ENCODE measurements at places on chromosomes 5 and 9.
A peak's percentile ranks its signal among the peaks of the same experiment; 100 is the strongest.

DNA sequence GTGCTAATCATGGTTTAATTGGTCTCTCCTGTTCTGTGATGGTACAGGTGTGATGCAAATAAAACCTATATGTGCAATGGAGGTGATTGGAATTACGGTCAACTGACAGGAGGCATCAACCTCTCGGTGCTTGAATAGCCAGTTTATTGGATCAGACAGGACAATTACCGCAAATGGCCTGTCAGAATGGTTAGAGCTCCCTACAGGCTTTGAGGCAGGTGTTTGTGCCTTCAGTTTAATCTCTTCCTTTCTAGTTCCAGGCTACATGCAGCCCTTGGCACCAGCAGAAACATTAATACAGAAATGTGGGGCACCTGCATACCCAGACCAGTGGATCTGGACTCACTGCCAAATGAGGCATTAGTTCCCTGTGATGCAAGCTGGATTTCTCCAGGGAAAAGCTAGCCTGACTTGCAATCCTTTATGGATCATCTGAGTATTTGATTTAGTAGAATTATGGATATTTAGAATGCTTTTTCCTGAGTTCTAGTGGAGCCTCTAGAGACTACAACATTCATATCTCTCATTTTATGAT, 128.6 kb downstream of the MAT2B start:
- H3K4me1 ChIP-seq, result peaks cover 4% of the 10 kb centered on the region
- H3K36me3 ChIP-seq, result no peaks in the 10 kb centered on the region
- peaks cover 5% of the 10 kb centered on the region for H3K27me3 ChIP-seq

DNA sequence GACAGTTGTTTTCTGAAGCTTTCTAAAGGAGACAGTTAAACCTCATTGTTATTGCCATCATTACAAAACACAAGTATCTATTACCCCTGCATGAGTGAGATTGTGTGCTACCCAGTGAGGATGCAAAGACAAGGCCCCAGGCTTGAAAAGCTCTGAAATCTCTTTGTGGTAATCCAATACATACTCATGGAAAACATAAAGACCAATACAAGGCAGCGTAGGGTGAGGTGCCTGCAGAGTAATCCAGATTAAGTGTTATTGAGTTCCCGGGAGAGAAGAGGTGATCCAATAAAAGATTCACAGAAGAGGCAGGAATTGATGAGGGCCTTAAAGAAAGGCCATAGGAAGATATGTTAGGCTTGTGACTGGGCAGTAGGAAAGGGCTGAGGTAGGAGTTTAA, 150.1 kb downstream of the MEF2C start:
- no peak for DNase-seq
- H3K4me3 ChIP-seq, result no peak overlapping the region
- no peak overlapping the region for H3K27ac ChIP-seq

DNA sequence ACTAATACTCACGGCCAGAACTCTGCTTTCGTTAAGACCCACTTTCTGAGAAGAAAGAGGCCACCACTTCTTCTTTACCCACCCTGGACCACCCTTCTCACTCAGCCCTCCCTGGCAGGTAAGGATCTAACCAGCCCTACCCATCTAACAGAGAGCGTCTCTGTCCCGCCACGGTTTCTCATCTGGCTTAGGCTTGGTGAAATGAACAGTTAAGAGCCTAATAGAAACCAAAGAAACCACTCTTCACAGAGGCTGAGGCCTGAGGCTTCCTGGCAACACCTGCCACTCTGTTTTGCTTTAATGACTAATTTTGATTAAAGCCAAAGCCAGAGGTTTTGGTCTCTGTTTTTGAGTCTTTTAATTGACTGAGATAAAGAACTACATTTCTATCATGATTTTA, 354.1 kb upstream of the SLC30A5 start:
- DNase-seq, result no peak
- no peaks in the 10 kb centered on the region for H3K4me1 ChIP-seq
- H3K36me3 ChIP-seq, result no peaks in the 10 kb centered on the region
- no peak overlapping the region for H3K27ac ChIP-seq
- no peaks in the 10 kb centered on the region for H3K27me3 ChIP-seq

- peaks cover 20% of the 10 kb centered on the region for H3K4me1 ChIP-seq
- H3K27ac ChIP-seq, result no peak overlapping the region
- no peaks in the 10 kb centered on the region for H3K27me3 ChIP-seq
- peak overlapping the region; percentile 6 for H3K4me3 ChIP-seq
Observed at GRCh38 chr9:137243626-137244485, 2.8 kb downstream of the TUBB4B start.

DNA sequence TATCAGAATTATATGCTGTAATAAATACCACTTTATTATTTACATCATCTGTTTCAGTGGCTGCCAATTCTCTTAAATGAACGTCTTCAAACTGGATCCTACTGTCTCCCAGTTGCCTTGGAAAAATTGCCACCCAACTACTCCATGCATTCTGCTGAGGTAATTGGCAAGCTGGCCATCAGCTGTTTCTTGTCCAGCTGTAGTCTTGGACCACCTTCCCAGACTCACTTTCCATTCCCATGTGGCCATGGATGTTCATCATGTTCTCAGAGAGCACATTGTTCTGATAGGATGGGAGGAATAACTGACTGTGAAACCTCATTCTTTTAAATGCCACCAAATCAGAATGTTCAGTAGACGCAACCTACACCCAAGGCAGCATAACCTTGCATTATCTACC, 157.5 kb downstream of the DOCK8 start:
- no peaks in the 10 kb centered on the region for H3K36me3 ChIP-seq
- peaks cover 30% of the 10 kb centered on the region for H3K4me1 ChIP-seq
- no peak overlapping the region for H3K27ac ChIP-seq
- DNase-seq, result no peak
- H3K4me3 ChIP-seq, result no peak overlapping the region

- no peak overlapping the region for H3K27ac ChIP-seq
- no peak overlapping the region for H3K4me3 ChIP-seq
- H3K36me3 ChIP-seq, result no peaks in the 10 kb centered on the region
- no peak for DNase-seq
- H3K27me3 ChIP-seq, result no peaks in the 10 kb centered on the region
- no peaks in the 10 kb centered on the region for H3K4me1 ChIP-seq
Observed at GRCh38 chr5:98982880-98983279, 54.1 kb upstream of the CHD1 start.

DNA sequence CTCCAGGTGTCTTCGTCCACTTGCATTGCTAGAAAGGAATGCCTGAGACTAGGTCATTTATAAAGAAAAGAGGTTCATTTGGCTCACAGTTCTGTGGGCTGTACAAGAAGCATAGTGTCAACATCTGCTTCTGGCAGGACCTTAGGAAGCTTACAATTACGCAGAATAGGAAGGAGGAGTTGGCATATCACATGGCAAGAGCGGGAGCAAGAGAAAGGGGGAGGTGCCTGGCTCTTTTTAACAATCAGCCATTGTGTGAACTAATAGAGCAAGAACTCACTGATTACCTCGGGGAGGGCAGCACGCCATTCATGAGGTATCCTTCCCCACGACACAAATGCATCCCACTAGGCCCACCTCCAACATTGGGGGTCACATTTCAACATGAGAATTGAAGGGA, 134.4 kb upstream of the EFNA5 start:
- H3K36me3 ChIP-seq, result no peaks in the 10 kb centered on the region
- no peak overlapping the region for H3K27ac ChIP-seq
- peaks cover 14% of the 10 kb centered on the region for H3K4me1 ChIP-seq
- no peak overlapping the region for H3K4me3 ChIP-seq
- H3K27me3 ChIP-seq, result no peaks in the 10 kb centered on the region

GRCh38 chr9:37486616-37487548, 1.1 kb downstream of the POLR1E start:
- peak overlapping the region; percentile 83 for H3K4me3 ChIP-seq
- peaks cover 20% of the 10 kb centered on the region for H3K4me1 ChIP-seq
- H3K36me3 ChIP-seq, result peaks cover 14% of the 10 kb centered on the region
- peak; percentile 36 for DNase-seq
- no peaks in the 10 kb centered on the region for H3K27me3 ChIP-seq
- peak overlapping the region; percentile 87 for H3K27ac ChIP-seq

DNA sequence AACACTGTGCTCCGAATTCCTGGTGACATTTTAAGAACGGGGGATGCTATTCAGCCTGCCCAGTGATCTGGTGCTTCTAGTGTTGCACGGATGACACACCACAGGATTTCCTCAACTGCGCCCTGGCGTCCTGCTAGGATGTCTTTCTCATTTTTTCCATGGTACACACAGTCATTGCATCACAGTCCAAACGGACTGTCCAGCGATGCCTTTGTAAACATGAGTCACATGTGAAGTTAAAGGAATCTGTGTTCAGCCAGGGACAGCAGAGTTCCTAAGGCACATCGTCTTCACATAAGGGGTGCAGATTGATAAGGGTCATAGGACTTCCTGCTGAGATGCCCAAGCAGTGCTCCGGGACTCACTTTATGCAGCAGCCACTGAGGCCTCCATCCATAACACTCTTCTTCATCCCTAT, 9.3 kb upstream of the PTPN3 start:
- H3K36me3 ChIP-seq, result no peaks in the 10 kb centered on the region
- H3K4me3 ChIP-seq, result no peak overlapping the region
- no peak overlapping the region for H3K27ac ChIP-seq
- H3K4me1 ChIP-seq, result no peaks in the 10 kb centered on the region
- no peak for DNase-seq

DNA sequence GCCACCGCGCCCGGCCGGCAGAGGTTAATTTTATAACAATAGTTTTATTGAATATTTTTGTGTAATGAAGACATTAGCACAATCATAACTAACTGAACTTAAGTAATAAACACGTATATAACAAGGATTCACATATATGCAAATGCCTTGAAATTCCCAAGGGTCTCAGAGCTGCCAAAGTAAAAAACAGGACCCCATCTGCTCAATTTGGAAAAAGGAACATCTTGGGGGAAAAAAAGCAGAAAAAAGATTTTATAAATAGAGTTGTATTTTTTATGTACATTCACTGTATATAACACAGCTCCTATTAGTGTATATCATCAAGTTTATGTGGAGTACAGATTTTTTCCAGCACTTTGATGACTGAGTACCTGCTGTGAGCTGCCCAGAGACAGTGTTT, 366.7 kb downstream of the BRINP1 start:
- no peaks in the 10 kb centered on the region for H3K27me3 ChIP-seq
- peaks cover 14% of the 10 kb centered on the region for H3K4me1 ChIP-seq
- no peak overlapping the region for H3K4me3 ChIP-seq
- no peak for DNase-seq
- H3K36me3 ChIP-seq, result no peaks in the 10 kb centered on the region

DNA sequence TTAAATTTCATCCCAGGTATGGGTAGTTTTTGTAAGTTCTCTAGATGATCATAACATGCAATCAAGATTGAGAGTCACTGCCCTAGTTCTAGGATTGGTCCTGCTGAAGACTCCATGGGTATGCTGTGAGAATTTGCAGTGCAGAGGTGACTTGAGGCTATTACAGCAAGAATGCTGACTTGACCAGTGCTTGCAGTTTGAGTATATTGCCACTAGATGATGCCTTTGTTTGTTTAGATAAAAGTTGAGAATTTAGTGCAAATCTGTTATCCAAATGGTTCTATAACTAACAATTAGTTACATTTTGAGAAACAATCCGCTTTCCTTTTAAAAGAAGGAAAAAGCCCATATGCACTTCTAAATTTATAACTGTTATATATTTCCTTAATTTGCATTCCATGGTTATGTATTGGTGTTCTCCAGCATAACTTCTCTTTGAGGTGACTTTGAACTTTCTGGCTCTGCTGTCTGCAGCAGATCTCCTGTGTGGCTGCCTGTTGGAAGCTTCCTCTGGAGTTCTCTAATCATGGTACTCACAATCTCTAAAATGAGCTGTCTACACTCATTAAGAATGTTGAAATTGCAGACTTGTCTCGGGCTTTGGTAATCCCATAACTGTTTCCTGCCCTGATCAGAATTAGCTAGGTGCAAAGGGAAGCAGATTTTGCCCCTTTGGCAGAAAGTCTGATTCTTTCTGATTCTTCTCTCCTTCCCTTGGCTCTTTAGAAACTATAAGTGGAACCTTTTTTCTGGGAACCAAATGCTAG, 24.9 kb downstream of the MELK start:
- H3K4me1 ChIP-seq, result peaks cover 6% of the 10 kb centered on the region
- DNase-seq, result no peak
- H3K36me3 ChIP-seq, result peaks cover 10% of the 10 kb centered on the region
- H3K4me3 ChIP-seq, result no peak overlapping the region

DNA sequence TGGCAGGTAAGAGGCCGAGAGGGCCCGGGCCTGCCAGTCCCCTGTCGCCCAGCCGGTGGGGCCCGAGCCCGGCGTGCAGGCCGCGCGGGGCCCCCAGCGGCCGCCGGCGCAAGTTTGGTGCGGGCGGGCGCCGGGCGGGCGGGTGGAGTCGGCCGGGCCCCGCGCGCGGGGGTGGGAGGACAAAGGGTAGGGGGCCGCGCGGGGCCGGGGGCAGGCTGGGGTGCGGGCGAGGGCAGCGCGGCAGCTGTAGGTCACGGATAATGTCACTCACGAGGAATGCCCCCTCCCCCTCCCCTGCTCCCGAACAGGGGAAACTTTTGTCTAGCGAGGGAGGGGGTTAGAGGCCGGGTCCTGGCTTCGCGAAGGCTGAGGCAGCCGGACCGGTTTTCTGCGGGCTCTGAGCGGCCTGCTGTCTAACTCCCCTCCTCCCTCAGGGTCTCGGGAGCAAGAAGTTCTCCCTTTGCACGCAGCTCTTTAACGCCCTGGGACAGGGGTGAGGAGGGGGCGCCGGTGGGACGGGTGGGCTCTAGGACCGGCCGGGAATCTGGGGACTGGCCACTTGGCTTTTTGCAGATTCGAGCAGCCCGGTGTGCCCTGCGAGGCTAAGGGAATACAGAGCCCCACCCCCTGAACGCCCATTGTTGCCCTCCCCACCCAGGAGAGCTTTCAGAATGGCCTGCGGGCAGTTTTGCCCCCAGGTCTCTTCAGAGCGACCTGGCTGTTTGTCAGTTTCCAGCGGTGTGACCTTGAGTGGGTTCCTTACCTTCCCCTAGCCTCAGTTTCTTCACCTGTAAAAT, 21.3 kb upstream of the NDST1 start:
- peaks cover 51% of the 10 kb centered on the region for H3K4me1 ChIP-seq
- no peaks in the 10 kb centered on the region for H3K36me3 ChIP-seq
- no peaks in the 10 kb centered on the region for H3K27me3 ChIP-seq
- peak overlapping the region; percentile 93 for H3K27ac ChIP-seq
- peak overlapping the region; percentile 69 for H3K4me3 ChIP-seq

GRCh38 chr5:73312146-73312871, 136.3 kb downstream of the FOXD1 start:
- peaks cover 31% of the 10 kb centered on the region for H3K4me1 ChIP-seq
- peak overlapping the region; percentile 82 for H3K27ac ChIP-seq
- H3K36me3 ChIP-seq, result no peaks in the 10 kb centered on the region
- DNase-seq, result no peak

GRCh38 chr5:53425687-53426511, 54.5 kb upstream of the FST start:
- peaks cover 46% of the 10 kb centered on the region for H3K4me1 ChIP-seq
- H3K27ac ChIP-seq, result peak overlapping the region; percentile 70
- H3K4me3 ChIP-seq, result no peak overlapping the region
- DNase-seq, result no peak
- H3K36me3 ChIP-seq, result no peaks in the 10 kb centered on the region

- DNase-seq, result no peak
- H3K4me3 ChIP-seq, result no peak overlapping the region
- H3K4me1 ChIP-seq, result peaks cover 4% of the 10 kb centered on the region
- no peaks in the 10 kb centered on the region for H3K36me3 ChIP-seq
- no peak overlapping the region for H3K27ac ChIP-seq
- H3K27me3 ChIP-seq, result no peaks in the 10 kb centered on the region
Observed at GRCh38 chr5:103283120-103283519, 24.6 kb downstream of the MACIR start.

GRCh38 chr5:50807661-50808060, 141.2 kb downstream of the PARP8 start:
- no peak overlapping the region for H3K27ac ChIP-seq
- no peak overlapping the region for H3K4me3 ChIP-seq
- DNase-seq, result no peak
- peaks cover 7% of the 10 kb centered on the region for H3K4me1 ChIP-seq
